ENCODE measurements at places on chromosomes 11 and 22.

GRCh38 chr11:11567936-11568650 is 53.7 kb downstream of the GALNT18 start:
- DNase-seq, result no peak

DNA sequence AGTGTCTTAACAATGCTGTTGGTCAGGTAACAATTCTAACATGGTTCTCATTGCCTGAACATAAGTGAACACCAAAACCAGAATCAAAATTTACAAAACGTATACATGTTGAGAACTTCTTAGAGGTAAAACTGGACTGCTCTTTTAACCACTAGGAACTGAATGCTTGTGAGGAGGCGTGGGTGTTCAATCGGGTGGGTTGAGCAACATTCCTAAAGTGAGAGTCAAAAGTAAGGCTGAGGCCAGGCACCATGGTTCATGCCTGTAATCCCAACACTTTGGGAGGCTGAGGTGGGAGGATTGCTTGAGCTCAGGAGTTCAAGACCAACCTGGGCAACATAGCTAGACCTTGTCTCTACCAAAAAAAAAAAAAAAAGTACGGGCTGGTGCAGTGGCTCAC is 11.5 kb downstream of the PPME1 start:
- DNase-seq, result no peak

- DNase-seq, result no peak
These were observed 79.7 kb upstream of the SLC5A12 start for GRCh38 chr11:26801601-26802000.

DNA sequence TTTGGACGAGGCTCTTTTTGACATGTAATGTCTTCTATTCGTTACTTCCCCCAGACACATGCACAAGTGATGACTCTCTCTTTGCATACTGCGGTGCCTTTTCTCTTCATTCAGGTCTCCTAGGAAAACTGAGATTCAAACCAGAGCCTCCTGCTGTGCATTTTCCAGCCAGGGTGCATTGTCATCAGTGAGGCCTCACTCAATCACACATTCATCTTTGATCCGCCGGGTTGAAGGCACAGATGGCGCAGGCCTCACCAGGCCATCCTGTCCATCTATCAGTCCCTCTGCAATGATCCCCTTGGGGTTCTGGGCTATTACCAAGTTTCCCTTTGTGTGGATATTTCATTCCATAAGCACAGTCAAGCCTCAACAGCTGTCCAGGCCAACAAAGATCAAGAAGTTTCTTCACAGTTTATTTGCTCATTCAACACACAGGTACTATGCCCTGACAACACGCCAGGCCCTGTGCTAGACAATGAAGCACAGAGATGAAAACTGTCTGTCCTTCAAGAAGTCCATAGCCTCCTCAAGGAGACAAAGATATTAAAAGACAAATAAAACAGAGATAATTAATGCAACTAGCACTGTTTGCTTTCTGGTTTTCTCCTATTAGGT is 107.8 kb downstream of the LARGE1 start:
- no peak for DNase-seq

DNA sequence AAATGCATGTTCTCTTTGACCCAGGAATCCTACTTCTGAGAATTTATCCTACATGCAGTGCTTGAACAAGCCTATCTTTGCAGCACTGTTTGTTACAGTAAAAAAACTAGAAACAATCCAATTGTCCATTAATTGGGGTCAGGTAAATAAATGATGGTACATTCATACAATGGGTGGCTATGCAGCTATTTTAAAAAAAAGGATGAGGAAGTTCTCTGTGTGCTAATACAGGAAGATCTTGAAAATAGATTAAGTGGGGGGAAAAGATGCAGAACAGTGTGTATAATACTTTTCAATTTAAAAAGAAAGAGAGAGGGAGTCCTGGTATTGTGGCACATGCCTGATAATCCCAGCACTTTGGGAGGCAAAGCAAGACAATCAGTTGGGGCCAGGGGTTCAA is 9.5 kb upstream of the CREB3L1 start:
- DNase-seq, result no peak

DNA sequence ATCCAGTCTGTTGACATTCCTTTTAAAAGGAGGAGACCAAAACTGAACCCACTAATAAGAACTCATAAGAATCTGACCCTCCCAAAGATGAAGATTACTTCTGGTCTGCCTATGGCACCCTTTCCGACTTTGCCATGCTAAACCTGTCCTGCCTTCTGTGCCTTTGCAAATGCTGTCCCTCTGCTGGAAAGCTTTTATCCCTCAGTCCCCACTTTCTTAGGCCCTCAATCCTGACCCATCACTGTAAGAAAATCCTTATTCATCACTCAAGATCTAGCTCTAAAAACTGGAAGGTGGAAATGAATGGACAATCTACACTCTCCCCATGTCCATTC is 10.4 kb downstream of the MPZL3 start:
- no peak for DNase-seq

DNA sequence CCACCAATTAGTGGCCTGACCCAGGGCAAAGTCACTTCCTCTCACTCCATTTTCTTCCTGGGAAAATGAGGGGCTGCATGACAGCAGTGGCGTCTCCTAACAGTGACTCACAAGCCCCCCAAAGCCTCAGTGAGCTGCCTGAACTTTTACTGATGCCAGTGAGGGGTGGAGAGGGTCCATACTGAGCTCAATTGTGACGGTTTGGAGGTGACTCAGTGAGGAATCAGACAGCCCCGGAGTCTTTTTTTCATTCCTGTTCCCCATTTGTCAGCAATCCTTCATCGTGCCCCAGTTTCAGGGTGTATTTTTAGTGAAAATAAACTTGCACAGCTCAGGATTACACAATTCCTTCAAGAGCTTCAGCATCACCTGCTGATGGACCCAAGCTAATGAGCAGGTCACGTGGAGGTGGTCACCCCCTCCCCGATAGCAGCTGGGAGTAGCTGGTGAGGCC is 30.1 kb upstream of the RASD2 start:
- no peak for DNase-seq

DNA sequence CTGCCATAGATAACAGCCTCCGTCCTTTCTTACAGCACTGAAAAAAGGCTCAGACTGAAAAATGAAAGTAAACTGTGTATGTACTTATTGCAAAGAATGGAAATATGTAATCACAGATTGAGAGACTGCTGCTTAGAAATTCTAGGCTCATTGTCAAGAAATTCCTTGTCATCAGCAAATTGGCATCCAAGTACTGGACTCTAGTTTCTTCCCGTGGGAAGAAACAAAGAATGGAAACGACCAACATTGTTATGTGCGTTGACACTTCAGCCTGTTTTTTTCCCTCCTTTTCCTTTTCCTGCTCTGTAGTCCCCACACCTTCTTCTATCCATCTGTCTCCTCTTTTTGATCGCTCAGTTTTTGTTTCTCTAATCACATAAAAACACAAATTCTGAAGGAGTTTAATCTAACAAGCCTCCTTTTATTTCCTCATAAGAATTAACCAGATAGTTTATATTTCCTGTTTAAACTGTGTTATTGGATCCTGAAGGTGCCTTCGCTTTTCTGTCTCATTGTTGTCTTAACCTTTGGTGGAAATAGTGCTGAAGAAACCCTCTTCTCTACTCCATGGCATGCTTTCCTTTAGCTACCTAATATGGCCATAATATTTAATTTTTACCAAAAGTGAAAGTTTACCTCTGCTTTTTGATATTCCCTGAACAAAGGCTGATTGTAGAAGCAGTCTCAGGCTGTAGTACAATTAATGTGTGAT is 20.0 kb upstream of the CASP12 start:
- no peak for DNase-seq

- DNase-seq, result no peak
These were observed 8.8 kb downstream of the MADD start for GRCh38 chr11:47278769-47279168.

- DNase-seq, result peak; percentile 83
These were observed at the start of gene IL18 for GRCh38 chr11:112163875-112164685. IL18 (minus strand) TSS chr11:112164094; CDS start chr11:112155053, 9,041 bp downstream.

DNA sequence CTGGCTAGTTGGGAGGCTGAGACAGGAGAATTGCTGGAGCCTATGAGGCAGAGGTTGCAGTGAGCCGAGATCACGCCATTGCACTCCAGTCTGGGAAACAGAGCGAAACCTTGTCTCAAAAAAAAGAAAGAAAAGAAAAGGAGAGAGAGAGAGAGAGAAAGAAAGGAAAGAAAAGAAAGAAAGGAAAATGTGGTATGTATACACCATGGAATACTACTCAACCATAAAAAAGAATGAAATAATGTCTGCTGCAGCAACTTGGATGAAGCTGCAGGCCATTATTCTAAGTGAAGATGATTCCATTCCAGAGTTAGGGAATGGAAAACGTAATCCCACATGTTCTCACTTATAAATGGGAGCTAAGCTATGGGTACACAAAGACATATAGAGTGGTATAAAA is 30.8 kb downstream of the TTC28 start:
- no peak for DNase-seq

GRCh38 chr11:12876988-12877387 is 132.1 kb upstream of the RASSF10 start:
- no peak for DNase-seq

GRCh38 chr11:17013548-17014320 is 480 bp downstream of the PLEKHA7 start:
- DNase-seq, result no peak

- DNase-seq, result no peak
These were observed 6.7 kb downstream of the ETS1 start for GRCh38 chr11:128580612-128581011.

DNA sequence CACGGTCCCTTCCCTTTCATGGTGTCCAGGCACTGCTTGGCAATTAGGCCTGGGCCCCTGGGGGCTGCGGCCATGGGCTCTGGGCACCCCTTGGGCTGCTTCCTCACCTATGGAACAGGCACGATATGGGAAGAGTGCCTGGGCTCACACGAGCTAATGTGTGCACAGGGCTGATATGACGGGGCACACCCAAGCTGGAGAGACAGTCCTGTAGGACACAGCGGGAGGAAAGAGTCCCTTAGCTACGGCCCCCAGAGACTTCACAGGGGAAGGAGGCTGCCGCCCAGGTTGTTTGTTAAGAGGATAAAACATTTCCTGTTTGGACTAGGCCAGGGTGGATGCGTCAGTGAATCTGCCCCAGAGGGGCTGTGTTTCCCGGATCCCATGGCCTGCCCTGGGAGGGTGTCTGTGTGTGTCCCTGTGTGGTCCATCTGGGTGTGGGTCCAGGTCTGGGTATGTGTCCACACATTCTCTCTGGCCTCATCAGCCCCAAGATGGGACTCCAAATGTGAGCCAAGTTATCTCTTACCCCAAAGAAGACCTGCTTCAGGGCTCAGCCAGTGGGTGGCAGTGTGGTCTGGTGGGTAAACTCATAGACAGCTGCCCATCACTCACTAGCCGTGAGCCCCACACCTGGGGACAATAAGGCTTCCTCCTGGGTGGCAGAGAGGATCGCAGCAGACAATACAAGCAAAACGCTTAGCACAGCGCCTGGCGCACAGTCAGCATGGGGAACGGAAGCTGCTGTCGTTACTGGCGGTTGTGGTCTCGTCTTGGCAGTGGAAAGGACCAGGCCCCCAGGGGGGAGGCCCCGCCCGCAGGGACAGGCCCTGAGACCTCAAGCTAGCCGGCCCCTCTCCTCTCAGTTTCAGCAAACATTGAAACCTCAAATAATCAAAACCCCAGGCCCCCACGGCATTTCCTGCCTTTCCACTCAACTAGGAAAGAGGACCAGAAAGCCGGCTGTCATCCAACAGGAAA is 3.2 kb upstream of the EMID1 start:
- peak; percentile 65 for DNase-seq

DNA sequence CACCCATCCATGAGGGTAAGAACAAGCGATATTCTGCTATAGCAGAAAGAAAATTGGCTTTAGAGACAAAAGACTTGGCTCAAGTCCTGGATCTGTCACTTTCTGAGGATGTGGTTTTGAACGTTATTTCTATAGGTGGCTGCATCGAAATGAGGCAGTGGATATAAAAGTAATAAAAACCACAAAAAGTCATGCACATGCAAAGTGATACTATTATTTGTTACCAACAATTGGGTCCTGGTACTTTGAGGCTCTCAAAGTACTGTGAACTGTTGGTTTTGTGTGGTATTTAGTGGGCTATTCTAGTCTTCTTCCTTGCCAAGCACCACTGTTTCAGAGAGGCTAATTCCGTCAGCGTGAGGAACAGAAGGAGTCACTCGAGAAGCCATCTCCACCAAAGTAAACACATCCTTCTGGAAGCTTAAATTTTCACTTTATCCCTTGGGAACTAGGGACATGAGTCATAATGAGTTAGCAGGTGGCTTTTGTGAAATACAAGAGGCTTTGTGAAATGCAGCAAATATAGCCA is 13.1 kb downstream of the UBASH3B start:
- DNase-seq, result no peak

- no peak for DNase-seq
These were observed 119.6 kb upstream of the IGLL5 start for GRCh38 chr22:22767876-22768602.

DNA sequence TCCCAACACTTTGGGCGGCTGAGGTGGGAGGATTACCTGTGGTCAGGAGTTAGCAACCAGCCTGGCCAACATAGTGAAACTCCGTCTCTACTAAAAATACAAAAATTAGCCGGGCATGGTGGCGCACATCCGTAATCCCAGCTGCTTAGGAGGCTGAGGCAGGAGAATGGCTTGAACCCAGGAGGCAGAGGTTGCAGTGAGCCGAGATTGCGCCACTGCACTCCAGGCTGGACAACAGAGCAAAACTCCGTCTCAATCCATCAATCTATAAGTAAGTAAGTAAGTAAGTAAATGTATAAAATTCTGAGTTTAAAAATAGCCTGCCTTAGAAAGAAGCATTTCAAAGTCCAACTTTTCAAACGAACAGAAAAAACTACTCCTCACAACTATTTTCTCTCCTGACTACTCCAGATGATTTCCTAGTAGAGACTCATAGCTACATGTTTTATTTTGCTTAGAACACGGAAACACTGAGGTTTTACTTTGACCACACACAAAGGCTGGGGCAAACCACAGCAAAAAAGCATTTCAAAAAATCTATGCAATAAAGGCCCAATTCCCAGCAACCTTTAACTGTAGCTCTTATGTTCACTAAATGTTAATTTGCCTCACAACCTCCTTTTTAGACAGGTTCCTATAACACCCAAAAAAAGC is 16.3 kb downstream of the SPTY2D1 start:
- no peak for DNase-seq

GRCh38 chr11:44008698-44009097 is 39.1 kb upstream of the ACCSL start:
- DNase-seq, result no peak

GRCh38 chr11:30106222-30107181 is 89.7 kb upstream of the KCNA4 start:
- DNase-seq, result no peak

Data from mucosa of gallbladder (tissue), 1 donor.